ENCODE measurements at places on chromosomes 6 and 20. TPM values are rescaled to one million over a fixed set of nuclear protein-coding genes. Genes with fewer than 3 reads are reported as not detected.

CST5 gene
- total RNA-seq: not detected

GRCh38 chr6:110658631-110659211, 156.5 kb downstream of the CDK19 start:
- no peak for DNase-seq

HNF4A gene
- total RNA-seq: 40.0 TPM

DNA sequence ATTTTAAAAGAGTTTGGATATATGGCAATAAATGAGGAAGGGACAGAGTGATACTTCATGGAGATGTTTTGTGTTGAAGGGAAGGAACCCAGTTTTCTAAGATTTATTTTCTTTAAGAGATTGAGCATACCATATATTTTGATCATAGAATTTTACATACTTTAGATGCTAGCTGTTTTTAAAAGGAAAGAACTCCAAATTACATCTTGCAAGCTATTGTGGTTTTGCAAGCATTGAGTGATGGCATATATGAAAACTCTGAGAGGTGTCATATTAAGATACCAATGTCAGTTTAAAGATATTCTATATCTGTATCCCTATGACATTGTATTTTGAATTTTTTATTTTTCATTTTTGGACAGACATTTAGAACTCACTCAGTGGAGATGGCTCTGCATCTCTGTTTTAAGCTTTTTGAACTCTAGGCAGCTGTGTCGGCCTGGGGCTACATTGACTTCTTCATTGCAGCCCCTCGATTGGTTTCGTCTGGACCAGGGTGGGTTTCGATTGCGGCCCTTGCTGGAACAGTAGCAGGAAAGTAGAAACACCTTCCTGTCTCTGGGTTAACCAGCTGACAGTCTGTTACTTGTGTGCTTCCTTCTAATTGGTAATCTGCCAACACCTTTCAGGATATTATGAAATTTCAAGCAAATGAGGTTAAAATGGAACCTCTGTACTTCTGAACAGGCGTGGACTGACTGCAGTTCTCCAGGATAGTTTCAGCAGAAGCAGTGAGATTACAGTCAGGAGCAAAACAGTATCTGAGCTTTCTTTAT, 14.0 kb downstream of the IGF2R start:
- no peak for DNase-seq

- DNase-seq: peak; percentile 51
These were observed 15.1 kb downstream of the MYBL2 start for GRCh38 chr20:43681991-43682410.

CCN5 gene
- total RNA-seq: not detected
